ENCODE measurements at places on chromosomes 11 and 22.

DNA sequence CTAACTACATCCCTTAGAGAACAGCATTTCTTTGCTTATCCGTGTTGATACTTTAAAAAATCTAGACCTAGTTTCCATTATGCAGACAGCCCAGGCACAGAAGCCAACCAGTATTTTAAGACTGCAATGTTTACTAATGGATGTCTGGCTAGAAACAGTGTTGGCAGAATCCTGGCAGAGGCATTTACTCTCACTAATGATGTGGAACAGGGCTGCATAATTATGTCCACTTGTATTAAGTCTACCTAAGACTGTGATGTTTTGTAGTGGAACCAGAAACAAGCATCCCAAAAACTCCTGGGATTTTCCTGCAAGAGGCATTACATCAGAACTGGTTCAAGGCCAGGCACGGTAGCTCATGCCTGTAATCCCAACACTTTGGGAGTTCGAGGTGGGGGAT is 50.2 kb upstream of the PICALM start:
- no peak for DNase-seq

DNA sequence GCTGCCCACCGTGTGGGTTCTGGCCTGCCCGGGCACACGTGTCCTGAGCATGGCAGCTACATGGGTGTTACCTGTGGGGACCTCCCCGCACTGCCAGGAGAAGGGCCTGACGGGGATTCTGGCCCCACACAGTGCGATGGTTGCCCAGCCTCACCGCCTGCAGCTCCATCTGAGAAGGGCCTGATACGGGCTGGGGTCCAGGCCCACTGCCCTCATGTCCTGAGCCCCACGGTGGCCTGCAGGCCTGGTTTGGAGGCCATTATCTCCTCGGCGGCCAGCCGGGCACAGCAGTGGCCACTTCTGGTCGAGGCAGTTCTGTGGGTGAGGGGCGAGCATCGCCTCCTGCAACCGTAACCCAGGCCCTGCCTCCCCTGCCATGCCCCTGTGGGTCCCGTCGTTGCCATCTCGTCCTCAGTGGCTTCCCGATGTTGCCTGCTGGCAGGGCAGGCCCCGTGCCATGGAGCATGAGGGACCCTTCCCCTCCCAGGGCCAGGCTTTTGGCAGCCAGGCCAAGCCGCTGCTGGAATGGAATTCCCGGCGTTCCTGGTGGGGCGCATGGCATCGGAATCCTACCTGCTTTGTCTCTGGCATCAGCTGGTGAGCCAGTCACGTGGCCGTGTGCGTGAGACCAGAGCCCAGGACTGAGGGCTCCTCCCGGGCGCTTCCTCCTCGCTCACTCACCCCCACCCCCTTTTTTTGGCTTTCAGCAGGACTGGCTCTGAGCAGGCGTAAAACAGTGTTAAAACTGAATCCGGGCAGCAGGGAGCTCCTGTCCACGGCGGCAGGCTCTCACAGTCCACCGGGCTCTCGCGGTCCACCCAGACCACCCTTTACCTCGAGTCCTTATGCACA is 71.9 kb upstream of the PPARA start:
- DNase-seq: peak; percentile 80

DNA sequence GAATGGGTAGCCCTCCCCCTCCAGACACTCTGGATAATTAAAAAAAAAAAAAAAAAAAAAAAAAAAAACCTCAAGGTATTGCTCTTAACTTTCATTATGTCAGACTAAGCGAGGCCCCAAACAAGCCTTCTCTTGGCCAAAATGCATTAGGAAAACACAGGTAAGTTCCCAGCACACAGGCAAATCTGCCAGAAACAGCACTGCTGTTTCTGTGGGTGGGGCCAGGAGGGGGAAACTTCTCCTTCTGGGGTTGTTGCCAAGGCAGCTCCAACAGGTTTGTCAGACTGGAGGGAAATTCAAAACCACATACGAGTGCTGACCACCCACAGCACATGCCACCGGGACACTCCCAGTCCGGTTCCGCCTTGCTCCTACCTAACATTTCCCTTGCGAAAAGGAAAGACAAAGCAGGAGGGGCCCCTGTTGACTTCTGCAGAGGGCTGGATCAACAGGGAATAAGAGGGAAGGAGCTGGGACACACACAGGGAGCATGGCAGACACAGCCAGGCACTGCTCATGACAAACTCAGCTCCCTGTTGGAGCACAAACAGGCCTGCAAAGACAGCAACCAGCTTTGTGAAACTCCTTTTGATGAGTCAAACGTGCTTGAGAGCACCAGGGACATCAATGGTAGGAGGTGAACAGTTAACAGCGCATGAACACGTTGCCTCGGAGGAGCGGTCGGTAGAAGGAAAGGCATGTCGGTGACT is 55.0 kb downstream of the MYH9 start:
- no peak for DNase-seq

- no peak for DNase-seq
Observed at GRCh38 chr11:93903989-93904388, 53.6 kb upstream of the VSTM5 start.

DNA sequence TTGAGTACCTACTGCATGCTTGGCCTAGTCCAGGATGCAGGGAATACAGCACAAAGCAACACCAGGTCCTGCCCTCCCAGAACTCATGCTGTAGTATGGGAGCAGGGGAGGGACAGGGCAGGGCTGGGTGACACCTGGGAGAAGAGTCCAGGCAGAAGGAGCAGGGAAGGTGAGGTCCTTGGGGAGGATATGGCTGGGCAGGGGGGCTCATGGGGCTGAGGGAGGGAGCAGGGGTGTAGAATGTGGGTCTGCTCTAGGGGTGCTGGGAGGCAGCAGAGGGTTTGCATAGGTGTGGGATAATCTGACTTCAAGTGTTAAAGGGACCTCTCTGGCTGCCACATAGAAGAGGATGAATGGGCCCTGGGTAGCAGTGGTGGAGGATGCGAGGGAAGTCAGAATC is 4.8 kb downstream of the TOP3B start:
- no peak for DNase-seq

DNA sequence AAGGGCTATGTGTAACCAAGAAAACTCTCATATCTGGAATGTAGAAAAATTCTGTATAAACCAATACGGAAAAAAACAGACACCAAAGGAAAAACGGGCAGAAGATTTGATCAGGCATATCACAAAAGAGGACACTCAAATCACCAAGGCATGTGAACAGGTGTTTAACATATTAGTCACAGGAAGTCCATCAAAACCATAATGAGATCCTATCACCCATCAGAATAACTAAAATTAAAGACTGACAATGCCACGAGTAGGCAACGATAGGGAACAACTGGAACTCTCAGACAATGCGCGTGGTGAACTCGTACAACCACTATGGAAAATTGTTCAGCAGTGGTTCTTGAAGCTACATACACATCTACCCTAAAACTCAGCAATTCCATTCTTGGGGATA is 94.5 kb downstream of the MICAL3 start:
- DNase-seq: no peak

DNA sequence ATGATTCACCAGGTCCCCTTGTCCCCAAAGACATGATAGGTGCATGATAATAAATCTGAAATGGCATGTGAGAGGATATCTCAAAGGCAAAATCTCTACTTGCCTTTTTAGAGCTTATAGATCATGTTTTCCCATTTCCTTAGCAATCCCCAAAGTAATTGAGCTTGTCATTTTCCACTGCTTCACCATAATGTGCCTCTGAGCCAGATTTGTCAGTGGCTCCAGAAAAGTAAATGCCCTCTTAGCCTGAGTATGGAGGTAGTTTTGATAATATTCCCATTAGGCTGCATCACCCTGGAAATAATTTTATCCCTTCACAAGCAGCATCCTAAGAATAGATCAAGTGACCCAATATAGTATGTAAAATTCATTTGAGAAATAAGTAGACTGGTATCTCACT is 36.7 kb upstream of the ADSL start:
- DNase-seq: no peak

- no peak for DNase-seq
Observed at GRCh38 chr22:37132773-37133172, 16.9 kb downstream of the IL2RB start.

DNA sequence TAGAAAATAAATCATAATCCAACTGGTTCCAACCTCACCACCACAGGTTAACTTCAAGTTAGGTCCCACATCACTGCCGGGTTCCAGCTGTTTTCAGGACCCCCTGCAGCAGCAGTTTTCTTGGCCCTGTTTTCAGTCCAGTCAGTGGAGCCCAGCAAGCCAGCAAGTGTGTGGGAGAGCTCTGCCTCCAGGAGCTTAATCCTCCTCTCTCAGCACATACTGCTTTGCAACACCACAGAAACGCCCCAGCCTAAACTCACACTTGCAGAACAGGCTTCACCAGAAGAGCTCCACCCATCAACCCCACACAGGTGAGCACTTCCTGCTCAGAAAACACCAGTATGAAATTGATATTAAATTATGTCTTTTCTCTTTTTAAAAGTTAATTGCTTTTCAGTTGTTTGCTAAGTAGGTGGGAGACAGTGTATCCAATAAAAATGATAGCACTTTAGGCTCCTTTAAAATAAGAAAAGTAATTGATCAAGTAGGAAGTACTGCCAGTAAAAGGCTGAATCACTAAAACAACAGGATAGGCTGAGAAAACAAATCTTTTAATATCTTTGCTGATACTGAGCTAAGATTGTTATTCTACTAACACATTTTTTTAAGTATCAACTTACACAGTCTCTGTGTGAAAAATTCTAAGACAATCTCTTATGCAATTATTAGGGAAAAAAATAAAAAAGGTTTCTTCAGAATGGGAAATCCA is 81.5 kb upstream of the TP53AIP1 start:
- no peak for DNase-seq

DNA sequence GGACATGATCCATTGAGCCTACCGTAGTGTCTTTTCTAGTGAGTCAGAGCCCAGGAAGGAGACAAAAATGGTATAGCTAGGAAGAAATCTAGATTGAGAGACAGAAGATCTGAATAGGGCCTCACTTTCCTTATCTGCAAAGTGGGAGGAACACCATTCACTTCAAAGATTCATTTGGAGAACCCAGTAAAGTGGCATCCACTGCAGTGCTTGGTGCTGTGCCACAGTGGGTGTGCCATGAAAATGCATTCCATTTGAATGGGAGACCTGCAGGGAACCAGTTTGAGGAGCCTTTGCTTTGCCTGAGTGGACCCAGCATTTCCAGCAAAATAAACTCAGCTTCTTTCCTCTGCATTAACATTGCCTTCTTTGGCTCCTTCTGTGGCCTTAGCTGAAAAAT is 470.5 kb upstream of the CADM1 start:
- DNase-seq: no peak

GRCh38 chr11:82750643-82751139 is 17.0 kb upstream of the FAM181B start:
- DNase-seq: no peak

DNA sequence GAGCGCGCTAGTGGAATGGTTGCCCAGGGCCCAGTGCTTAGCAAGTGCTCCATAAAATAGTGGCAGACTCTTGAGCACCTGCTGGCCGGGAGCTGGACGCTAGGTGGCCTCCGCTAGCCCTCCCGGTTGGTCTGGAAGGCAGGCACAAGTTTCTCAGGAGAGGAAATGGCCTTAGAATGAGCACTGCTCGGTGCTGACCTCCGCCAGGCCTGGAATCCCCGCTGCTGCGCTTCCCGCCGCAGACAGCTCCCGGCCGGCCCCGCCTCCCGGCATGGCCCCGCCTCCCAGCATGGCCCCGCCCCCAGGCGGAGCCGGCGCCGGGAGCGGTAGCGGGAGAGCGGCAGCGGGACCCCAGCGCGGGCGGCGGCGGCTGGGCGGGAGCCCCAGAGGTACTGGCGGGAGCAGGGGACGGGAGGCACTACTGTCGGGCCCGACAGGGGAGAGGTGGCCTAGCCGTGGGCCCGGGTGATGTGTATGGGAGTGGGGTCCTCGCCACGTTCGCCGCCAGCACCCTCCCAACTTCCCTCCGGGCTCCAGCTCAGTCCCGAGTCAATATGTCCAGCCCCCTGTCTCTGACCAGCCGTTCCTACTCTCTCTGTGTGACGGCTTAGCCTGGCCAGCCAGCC is at the start of gene SIPA1:
TSS of gene SIPA1 (plus strand) at position 308 of the 626 bp plus-strand sequence. CDS start 2,821 bp downstream, outside the sequence.
- peak; percentile 95 for DNase-seq

DNA sequence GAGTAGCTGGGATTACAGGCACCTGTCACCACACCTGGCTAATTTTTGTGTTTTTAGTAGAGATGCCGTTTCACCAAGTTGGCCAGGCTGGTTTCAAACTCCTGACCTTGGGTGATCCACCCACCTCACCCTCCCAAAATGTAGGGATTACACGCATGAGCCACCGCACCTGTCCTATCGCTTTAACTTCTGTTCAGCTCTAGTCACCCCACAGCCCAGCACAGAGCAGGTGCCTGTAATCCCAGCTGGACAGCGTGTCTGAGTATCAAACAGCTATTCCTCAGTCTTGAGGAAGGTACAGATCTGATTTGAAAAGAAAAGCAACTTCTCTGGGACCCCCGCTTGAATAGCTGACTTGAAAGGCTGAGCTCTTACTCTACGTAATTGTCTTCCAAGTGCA is 149.1 kb downstream of the CTTN start:
- DNase-seq: no peak

- DNase-seq: peak; percentile 75
Observed at GRCh38 chr11:86523738-86524619, 148.4 kb downstream of the ME3 start.

DNA sequence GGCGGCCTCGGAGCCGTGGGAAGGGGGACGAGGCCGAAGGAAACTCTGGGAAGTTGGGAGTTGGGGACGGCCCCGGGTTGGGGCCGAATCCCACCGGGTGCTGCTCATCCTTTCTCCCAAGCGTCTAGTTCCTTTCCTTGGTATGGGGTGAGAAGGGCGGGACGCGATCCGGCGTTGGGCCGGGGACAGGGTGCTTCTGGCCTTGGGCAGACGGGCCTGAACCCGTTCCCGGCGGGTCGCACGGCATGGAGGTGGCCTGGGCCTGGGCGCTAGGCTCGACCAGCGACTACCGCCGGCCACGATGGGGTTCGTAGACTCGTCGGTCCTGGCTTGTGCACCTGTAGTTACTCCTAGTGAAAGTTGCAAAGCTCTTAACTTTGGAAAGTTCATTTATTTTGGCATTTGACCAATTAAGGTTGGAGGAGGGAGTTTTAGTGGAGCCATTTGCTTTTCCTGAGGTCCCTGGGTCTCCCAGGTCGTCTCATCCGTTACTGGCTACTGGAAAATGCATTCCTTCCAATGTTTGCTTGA is 1.0 kb downstream of the SYT9 start:
- peak; percentile 5 for DNase-seq

DNA sequence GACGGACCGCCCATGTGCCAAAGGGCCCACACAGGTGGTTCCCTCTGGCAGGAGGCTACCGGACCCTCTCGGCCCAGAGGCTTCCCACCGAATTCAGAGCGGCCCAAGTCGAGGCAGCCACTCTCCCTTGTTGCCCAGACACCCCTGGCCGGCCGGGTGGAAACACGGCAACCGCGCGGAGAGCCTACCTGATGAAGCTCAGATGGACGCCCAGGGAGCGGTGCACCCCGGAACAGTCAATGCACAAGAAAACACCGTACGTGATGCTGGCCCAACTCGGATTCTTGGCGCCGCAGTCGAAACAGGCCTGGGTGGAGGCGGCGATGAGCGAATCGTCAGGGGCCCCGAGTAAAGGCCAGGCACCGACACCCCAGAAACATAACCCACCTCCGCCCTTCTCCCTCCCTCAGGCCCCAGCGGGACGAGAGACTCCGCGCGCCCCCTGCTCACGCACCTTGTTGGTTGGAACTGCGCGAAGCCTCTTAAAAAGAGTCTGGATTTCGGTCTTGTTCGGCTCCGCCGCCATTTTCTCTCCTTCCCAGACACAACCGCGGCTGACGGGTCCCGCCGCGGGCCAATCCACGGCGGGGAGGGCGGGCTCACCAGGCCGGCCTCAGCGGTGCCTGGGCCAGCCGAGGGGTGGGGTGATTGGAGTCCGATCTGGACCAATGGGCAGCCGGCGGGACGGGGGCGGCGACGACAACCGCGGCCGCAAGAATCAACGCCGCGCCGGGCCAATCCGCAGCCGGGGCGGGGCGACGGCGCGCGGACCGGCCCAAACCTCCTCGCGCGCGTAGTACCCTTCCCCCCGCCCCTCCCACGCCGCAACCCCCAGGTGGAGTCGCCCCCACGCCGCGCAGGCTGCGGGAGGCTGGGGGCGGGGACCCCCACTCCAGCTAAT is at the start of gene ARFGAP2:
TSS of gene ARFGAP2 (minus strand) at position 552 of the 901 bp plus-strand sequence. CDS start at position 526, 26 bp downstream.
- peak; percentile 100 for DNase-seq

Data from GM03348 (cell line).